ENCODE measurements at places on chromosomes 3 and 15. TPM values are rescaled to one million over a fixed set of nuclear protein-coding genes. Genes with fewer than 3 reads are reported as not detected.

Gene MKRN3
- 0.89 TPM for total RNA-seq

Gene PEX11A
- total RNA-seq, result 10.7 TPM

Gene CADPS
- total RNA-seq, result 2.4 TPM

DNA sequence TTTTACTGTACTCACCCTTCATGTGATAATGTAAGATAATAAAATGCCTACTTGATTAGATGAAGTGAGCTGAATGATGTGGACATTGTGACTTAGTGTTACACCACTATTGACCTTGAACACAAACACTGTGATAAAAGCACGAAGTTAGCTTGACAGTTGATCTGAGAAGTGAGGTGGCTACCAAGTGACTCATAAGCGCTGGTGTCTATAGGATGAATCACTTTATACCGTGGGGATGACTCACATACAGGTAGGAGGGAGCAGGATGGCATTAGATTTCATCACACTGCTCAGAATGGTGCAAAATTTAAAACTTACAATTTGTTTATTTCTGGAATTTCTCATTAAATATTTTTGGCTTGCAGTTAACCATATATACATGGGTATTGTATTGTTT is 174.7 kb upstream of the CNTN3 start:
- DNase-seq, result no peak

GRCh38 chr15:92709110-92709790 is 53.7 kb upstream of the FAM174B start:
- no peak for DNase-seq

DNA sequence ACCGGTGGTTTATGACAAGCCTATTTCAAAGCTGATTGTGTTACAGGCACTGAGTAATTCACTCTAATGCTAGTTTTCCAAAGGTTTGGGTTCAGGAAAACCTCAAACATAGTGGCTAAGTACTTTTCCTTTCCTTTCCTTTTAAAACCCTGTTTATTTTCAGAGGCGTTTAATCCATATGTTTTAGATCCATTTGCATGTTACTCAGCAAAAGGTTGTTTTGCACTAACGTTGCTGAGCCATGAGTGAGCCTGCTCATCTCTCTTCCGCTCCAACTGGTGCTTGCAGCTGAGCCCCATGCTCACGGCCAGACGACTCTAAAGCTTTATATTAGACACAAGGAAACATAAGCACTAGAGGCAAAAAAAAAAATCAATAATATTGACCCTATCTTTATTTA is 9.4 kb downstream of the CEMIP start:
- no peak for DNase-seq

- no peak for DNase-seq
Observed at GRCh38 chr3:136055491-136055890, 90.0 kb downstream of the PPP2R3A start.

DNA sequence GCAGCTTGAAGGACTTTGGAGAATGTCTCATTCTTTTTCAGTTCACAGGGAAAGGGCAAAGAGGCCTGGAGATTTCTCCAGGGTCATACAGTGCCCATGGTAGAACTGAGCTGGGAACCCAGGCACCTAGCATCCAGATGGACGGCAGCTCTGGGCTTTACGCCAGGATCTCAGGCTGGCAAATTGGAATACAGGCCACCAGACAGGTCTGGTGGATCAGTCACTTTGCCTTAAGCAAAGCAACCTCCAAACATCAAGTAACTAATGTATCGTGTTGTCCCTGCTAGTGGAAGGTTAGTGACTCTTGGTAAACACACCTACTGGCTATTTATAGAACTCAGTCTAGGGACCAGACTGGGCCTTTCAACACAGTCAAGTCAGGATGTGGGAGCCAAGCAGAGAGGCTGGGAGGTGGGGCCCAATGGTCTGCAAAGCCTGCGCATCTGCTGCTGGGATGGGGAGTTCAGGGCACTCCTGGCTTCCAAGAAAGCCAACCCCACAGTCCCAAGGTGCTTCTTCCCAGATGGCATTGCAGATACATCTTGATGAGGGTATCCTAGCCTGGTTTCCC is 30.2 kb downstream of the RPLP1 start:
- no peak for DNase-seq

DNA sequence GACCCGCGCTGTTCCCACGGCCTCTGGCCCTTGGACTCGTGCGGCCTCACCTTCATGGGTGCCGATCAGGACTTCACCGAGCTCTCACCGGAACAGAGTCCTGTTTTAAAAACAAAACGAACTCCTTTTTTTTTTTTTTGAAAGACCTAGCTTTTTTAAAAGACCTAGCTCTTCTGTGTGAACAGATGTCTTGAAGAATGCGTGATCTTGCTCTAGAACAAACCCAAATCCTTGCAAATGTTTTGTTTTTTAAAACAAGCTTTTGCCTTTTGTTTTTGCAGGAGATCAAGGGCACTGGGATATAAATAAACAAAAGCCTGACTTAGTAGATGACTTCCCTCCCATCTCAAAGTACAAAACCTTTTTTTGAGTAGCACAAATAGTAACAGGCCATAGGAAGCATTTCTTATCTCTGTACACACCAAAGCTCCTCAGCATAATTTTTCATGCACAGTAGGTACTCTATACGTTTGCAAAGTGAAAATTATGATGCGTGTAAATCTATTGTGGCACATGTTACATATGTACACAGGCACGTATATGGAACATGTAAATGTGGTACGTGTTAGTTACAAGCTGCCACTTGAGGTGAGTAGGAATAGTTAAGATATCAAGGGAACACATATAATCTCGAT is 1.1 kb upstream of the MSL2 start:
- no peak for DNase-seq
